ENCODE measurements at places on chromosomes 2 and 18.

DNA sequence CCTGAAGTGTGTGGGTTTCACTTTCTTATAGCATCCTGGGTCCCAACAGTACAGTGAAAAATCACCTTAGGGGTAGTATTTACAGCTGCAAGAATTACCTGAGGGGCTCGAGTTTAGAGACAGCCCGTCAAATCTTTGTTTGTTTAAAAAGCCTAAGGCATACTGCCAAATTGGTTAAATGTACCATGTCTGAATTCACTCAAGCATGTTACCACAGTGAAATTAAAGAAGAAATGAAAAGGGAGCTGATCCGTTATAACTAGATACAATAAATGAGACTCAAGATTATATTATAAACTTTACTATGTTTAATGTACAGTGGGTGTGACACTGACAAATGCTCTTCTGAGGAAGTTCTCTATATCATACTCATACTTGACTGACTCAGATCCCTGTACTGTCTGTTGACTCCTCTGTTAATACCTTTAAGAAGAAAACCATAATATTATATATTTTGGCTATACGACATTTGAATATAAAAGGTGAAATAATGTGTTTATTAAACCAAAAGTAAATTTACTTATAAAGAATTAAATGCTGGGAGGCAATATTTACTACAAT, 107.3 kb downstream of the TMEFF2 start:
- no peak for DNase-seq

GRCh38 chr2:79801082-79801481, 288.2 kb downstream of the CTNNA2 start:
- DNase-seq, result no peak

DNA sequence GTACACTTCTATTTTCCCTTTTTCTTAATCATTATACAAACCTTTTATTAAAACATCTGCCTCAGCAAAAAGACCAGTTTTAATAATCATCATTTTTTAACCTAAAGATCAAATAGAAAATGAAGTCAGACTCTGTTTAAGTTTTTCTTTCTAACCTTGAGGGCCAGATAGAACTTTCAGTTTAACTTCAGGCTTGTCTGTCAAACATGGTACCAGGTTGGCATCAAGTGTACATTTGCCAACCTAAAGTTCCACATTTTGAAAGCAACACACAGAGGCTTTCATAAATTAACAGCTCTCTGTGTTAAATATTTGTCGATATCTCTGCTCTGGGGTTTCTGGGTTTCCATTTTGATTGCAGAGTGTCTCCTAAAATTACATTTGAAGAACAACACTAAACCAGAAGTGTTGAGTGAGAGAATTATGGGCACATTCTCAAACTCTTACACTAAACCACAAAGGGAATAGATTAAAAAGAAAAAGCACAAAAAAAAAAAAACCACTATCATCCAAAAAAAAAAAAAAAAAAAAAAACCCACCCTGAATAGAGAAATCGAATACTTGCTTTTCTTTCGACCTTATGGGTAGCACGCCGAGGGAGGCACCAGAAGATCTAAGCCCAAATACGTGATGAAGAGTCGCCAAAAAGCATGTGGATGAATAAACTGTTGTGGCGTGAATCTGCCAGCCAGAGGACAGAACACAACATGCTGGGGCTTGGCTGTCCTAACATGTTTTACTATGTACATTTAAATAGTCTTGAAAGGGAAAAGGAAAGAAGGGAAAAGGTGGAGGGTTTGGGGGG, 166.2 kb downstream of the TCF4 start:
- DNase-seq, result no peak

DNA sequence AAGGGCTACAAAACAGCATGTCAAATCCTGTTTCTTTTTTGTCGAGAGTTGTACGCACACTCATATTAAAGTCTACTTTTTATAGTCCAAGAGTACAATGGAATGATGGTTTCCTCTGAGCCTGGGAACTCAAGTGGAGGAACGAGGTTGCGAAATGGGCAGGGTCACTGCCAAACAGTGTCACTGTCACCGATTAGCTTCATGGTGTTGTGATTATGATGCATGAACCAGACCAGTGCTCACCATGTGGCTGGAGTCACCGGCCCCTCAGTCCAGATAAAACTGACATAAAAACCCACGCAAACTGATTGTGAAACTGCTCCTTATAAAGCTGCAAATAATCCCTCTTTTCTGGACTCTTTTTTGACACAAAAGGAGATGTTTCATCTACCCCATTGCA, 122.0 kb downstream of the COPS8 start:
- DNase-seq, result no peak

DNA sequence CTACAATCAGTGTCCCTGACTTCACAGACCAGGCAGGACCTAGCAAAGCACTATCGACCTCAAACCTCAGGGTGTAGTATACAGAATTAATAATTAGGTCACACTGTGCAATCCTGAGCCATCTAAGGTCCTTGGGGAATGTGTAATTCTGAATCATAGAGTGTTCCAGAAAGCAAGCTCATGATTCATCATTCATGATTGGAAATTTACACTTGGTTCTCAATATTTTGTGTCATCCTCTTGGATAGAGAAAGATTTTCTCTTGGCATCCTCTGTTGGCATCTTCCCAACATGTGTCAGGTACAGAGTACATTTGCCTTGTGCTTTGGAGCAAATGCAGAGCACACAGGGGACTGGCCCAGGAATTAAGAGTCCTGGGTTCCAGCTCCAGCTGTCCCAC, 245.0 kb upstream of the NT5C1B start:
- no peak for DNase-seq

- no peak for DNase-seq
Measured at GRCh38 chr18:48826806-48827205, 124.0 kb downstream of the SMAD7 start.

- DNase-seq, result no peak
Measured at GRCh38 chr2:85584354-85584856, at the start of gene VAMP5. TSS of gene VAMP5 (plus strand) at chr2:85584431. CDS start at chr2:85584491, 60 bp downstream.

DNA sequence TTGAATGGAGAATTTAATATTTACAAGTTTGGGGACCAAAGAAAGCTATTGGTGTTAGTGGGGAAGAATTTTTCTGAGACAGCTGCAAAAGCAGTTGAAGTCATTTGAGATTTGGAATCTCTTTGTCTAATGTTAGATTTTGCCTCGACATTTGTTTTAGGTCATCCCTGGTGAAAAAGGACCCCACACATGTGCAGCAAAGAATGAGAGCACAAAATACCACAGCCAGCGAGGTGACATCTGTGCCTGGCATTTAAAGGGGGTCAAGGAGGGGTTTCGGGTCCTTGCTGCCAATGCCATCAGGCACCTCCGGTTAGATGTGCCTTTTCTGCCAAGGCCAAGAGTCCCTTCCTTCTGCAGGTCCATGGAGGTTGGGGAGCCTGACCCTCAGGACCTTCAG, 173.3 kb downstream of the TRIB2 start:
- no peak for DNase-seq

DNA sequence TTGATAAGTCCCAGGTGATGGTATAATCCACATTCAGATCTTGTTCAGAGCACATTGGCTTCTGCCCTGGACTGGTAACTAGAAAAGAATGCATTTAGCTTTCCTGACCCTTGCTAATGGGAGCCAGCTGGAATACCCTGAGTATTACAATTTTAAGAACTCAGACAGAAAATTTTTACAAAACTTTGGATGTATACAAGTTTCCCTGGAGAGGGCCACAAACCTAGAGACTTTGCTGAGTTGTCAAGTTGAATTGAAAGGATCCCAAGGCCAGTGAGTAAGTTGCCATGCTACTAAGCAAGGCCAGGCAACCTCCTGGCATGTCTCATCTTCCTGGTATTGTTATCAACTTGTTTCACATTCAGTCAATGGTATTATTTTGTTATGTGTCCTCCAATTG, 20.0 kb upstream of the NABP1 start:
- DNase-seq, result no peak

- no peak for DNase-seq
Measured at GRCh38 chr18:14930076-14930475, 182.1 kb downstream of the ANKRD30B start.

DNA sequence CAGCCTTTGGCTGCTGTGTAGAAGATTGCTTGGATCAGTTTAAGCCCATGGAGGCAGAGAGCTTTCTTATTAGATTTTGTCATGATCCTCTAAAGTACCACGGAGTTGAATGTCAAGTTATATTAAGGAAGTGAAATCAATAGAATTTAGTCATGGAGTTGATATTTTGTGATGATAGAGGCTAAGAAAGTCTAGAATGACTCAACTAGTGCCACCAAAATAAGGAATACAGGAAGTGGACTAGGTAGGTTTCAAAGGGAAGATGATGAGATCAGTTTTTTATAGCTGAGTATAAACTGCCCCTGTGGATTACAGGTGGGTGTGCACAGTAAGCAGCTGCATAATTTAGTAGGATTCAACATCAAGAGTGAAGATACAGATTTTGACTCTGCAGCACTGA, 25.2 kb downstream of the FBXO36 start:
- no peak for DNase-seq

- no peak for DNase-seq
Measured at GRCh38 chr2:40230707-40231432, 221.0 kb downstream of the SLC8A1 start.

DNA sequence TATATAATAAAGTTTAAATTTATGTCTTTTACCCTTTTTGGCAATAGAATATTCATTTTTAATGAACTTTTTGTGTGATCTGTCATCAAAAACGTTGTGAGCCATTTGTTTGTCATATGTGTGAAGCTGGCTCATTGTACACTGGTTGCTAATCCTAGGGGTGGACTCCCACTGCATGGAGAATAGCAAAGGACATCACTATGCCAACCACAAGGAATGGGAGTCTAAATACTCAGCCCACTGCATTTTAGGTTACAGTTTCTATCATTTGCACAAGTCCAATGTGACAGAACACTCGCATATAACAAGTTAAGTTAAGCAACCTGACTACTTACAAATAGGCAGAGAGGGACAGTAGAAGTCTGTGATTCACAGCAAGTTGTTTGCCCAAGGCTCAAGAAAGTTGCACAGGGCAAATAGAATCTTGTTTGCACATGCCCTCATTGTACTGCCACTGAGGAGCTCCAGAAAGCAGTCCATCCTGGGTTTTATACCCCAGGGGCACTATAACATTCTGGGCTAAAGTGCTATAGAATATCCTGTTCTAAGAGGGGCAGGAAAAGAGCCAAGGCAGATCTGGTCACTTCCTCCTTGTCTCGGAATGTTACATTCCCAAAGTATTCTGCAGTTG, 545.9 kb upstream of the GCFC2 start:
- no peak for DNase-seq

Data from stimulated activated CD4-positive, alpha-beta T cell treated with anti-CD3 and anti-CD28 coated beads, TNF-alpha, amount 100 ng/mL, for 48 hours (primary cell).